ENCODE measurements at places on chromosomes 11 and 22. TPM values are rescaled to one million over a fixed set of nuclear protein-coding genes. Genes with fewer than 3 reads are reported as not detected.

GRCh38 chr11:103380031-103380430 is 270.8 kb downstream of the DYNC2H1 start:
- no peak for DNase-seq
- H3K36me3 ChIP-seq = no peaks in the 10 kb centered on the region
- no peak overlapping the region for H3K27ac ChIP-seq
- H3K27me3 ChIP-seq = no peaks in the 10 kb centered on the region

DNA sequence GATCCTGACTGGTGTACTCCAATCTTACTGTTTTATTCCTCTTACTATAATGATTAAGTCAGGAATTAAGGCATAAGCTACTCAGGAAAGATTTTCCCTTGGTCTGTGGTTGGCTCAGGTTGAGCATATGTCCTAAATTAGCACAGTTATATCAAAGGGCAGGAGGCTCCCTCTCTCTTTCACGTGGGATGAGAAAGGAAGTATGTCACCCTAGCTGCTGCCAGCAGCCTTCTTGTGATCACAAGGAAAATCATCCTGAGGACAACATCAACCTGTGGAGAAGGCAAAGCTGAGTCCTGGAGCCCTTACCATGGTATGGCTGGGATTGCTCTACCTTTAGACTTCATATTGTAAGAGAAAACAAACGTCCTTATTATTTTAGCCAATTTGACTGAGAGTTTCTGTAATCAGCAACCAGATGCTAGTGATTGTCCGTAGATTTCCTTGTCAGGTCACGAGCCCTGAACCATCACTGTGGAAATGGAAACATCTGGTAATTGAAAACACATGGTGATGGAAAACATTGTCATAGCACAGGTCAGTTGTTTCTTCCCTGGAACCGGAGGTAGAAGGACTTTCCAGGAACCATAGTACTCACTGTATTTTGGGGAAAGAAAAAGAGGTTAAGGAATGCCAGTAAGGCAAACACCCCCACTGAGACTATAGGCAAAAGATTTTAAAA is 40.6 kb upstream of the DEUP1 start:
- H3K36me3 ChIP-seq = no peaks in the 10 kb centered on the region
- no peak overlapping the region for H3K4me3 ChIP-seq
- DNase-seq = no peak
- H3K27ac ChIP-seq = no peak overlapping the region

DNA sequence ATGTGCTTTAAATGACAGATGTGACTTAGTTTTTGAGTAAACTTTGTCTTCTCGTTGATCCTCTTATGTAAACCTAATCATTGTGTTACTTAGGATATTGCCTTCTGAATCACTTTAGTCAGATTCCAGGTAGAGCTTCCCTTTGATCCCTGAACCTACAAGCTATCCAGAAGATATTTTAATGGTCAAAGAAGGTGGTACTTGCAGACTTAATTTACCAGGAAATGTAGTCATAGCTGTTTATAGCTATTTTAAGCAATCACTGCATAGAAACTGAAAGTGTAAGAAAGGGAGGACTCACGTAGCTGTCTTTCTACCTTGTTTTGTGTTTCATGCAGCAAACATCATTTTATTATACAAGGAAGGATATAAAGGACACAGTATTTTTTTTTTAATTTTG is 189.5 kb downstream of the DDX10 start:
- H3K27ac ChIP-seq = no peak overlapping the region
- H3K4me3 ChIP-seq = no peak overlapping the region
- no peaks in the 10 kb centered on the region for H3K36me3 ChIP-seq
- no peak for DNase-seq

- peaks cover 9% of the 10 kb centered on the region for H3K4me1 ChIP-seq
- no peaks in the 10 kb centered on the region for H3K36me3 ChIP-seq
- no peak for DNase-seq
- H3K27ac ChIP-seq = no peak overlapping the region
Measured at GRCh38 chr22:48423481-48423911, 1404.2 kb downstream of the BRD1 start.

GRCh38 chr22:40628354-40629042 is 8.0 kb downstream of the MRTFA start:
- H3K27me3 ChIP-seq = no peaks in the 10 kb centered on the region
- no peaks in the 10 kb centered on the region for H3K36me3 ChIP-seq
- no peaks in the 10 kb centered on the region for H3K4me1 ChIP-seq
- no peak overlapping the region for H3K4me3 ChIP-seq

The TOM1 gene
- total RNA-seq = 28.6 TPM
